ENCODE measurements at places on chromosomes 7 and 10.

GRCh38 chr10:59957975-59958374, 51.6 kb upstream of the CCDC6 start:
- no peak for DNase-seq

- peak; percentile 83 for DNase-seq
These were observed 500 bp downstream of the CUL1 start for GRCh38 chr7:148699024-148699781.

DNA sequence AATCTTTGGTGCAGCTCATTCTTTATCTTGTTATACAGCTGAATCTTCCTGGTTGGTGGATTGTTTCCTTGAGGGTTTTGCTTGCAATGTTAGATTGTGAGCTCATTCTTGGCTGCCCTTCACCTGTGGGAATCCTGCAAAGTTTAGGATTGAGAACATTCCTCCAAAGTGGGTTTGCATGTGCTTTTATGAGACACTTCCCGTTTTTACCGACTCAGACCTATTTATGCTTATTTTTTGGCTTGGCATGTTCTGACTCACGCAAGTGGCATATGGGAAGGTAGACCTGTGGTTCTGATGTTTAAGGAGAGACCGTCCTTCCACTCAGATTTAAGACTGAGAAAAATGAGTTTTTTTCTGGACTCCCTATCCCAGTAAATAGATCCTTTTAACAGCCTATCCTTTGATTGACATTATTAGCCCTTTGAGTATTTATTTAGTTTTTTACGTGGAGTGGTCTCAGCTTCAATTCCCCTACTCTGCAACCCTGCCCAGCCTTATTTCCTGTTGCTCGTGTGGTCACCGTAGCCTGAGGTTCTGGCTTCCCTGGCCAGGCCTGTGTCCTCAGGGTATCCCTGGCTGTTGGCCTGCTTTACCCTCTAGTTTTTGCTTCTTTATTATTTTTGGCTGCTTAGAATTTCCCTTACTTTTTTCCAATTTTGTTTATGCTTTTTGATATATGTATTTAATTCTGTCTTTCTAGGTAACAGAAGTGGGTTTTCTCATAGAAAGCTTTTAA, 13.4 kb upstream of the PRF1 start:
- no peak for DNase-seq

DNA sequence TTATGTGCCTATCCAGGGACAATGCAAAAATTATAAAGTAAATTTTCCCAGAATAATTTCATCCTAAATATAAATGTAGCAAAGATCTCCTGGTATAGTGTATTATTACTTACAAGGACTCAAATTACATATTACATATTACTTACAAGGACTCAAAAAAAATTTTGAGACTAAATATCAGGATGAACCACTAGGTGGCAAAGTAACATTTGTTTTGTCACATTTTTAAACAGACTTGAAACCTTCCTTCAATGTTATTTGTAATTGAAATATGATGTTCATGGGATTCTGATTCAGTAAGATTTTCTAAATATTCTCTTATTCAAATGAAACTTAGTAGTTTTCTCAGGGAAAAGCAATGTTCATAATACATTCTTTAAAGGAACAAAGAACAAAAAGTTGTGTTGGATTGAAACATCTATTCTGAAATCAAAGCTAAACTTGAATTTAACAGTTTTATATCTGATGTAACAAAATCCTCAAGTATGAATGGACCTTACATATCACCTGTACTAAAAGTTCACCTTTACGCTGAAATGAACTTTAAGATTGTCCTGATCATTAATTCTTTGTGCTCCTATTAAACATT, 74.3 kb upstream of the GNAI1 start:
- DNase-seq: peak; percentile 73

DNA sequence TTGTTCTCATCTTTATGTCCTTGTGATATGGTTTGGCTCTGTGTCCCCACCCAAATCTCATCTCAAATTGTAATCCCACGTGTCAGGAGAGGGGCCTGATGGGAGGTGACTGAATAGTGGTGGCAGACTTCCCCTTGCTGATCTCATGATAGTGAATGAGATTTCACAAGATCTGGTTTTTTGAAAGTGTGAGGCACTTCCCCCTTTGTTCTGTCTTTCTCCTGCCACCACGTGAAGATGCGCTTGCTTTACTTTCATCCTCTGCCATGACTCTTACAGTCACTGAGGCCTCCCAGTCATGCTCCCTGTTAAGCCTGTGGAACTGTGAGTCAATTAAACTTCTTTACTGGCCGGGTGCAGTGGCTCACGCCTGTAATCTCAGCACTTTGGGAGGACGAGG, 161.0 kb downstream of the HERPUD2 start:
- no peak for DNase-seq

- no peak for DNase-seq
These were observed 6.5 kb downstream of the UNCX start for GRCh38 chr7:1238931-1239802.

DNA sequence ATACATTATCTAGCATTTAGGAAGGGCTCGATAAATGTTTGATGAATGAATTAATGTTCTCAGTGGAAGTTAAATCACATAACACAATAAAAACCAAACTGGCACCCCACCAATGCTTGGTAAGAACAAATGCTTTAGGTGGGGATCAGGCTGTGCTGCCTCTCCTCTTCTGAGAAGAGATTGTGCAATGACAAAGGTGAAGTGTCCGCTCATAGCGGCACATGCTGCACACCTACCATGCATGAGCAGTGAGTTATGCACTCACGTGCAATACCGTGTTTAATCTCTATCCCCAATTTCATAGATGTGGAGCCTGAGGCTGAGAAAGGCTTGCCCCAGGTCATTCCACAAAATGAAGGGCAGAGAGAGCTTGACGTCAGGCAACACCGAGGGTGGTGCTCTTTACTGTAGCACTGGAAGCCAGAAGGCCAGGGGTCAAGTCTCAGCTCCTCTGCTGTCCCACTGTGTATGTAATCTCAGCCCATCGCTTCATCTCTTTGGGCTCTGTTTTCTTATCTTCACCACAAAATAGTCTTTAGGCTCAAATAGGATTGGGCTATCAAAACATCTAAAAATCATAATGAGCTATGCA, 72.9 kb upstream of the EFCAB10 start:
- no peak for DNase-seq

- DNase-seq: no peak
These were observed 11.3 kb downstream of the PLCE1 start for GRCh38 chr10:94005050-94005449.
